Eye (tissue), 1 donor: ENCODE measurements at places on chromosomes 5 and 9.

DNA sequence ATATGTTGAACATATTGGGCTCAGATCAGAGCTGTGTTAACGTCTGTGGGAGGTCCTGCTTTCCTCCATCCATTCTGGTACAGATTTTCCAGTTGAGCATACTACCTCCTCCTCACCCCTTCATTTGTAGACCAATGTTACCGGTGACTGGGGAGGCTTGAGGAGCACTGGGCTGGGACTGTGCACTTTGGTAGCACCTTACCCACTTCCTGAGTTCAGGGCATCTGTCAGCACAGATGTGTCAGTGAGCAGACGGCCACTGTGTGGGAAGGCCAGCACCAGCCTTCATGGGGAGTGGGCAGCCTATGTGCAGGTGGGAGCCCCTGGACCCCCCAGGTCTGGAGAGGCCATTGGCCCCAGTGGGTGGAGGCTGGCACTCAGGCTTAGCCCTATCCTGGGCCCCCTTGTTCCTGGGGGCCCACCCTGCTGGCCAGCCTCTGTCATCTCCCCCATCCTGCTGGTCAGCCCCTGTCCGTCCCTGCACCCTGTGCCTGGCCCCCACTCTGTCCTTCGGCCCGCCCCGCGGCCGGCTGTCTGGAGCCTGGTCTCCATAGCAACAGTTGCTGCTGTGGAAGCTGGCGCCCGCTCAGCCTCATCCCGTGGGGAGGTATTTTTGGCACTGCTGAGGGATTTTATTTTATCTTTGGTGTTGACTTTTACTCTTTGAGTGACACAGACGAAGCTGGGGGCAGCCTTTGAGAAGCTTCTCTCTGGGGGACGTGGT lies 21.3 kb downstream of the WNK2 start:
- DNase-seq: peak; percentile 86

GRCh38 chr5:140596321-140596741 lies 31.7 kb downstream of the SLC35A4 start:
- DNase-seq: peak; percentile 66

DNA sequence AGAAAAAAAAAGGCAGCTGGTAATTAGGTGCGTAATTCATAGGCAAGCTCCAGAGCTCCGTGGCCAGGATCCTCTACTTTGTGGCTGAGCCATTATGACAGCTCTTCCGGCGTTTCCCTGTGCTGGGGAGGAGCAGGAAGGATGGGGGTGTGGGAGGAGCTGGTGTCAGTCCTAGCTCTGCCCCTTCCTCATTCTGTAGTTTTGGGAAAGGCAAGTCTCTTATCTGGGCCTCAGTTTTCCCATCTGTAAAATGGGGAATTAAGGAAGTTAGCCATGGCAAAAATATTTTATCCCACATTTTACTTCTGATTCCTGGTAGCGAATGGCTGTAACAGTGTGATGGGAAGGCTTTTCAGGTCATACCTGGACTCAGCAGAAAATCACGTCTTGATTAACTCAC lies 81.1 kb downstream of the SEC61B start:
- DNase-seq: no peak

GRCh38 chr5:68277431-68277830 lies 61.9 kb downstream of the PIK3R1 start:
- DNase-seq: no peak

GRCh38 chr9:128389395-128390149 lies 18.4 kb downstream of the URM1 start:
- peak; percentile 15 for DNase-seq

GRCh38 chr5:40315126-40315525 lies 364.6 kb upstream of the PTGER4 start:
- no peak for DNase-seq

- DNase-seq: peak; percentile 35
Observed at GRCh38 chr5:175842951-175843793, 28.2 kb upstream of the CPLX2 start.

- no peak for DNase-seq
Observed at GRCh38 chr5:131515348-131515747, 119.7 kb downstream of the RAPGEF6 start.

DNA sequence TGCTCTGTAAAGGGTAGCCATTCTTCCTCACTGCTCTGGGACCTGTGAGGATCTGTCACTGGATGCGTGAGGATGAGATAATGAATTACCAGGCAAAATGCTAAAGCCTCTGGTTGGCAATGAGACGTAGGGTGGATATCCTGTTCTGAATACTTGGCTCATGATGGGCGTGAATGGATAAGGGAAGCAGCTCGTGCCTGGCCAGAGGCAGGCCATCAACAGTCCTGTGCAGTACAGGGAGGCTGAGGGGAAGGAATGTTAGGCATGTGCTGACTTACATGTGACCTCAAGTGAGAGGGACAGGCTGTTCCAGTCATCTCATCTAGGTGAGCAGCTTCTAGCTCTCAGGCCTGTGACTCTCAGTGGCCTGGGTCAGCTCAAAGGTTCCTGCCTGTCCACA lies 172.8 kb downstream of the CARTPT start:
- DNase-seq: no peak

GRCh38 chr5:172573120-172573882 lies 67.8 kb upstream of the NEURL1B start:
- no peak for DNase-seq

- DNase-seq: no peak
Observed at GRCh38 chr9:95316274-95316673, 1.2 kb downstream of the FANCC start.
